ENCODE measurements at places on chromosomes 11 and 22. TPM values are rescaled to one million over a fixed set of nuclear protein-coding genes. Genes with fewer than 3 reads are reported as not detected.

Gene INS
- total RNA-seq: not detected

Gene IFITM2
- 72.5 TPM for total RNA-seq

Gene CSNK2A3
- 4.1 TPM for total RNA-seq

Gene TRIM6
- 0.66 TPM for total RNA-seq

Gene ATXN10
- total RNA-seq: 96.1 TPM

Gene CALCB
- total RNA-seq: not detected

Gene TUT1
- 12.6 TPM for total RNA-seq

Gene LMO2
- total RNA-seq: 23.0 TPM

Data from thoracic aorta endothelial cell (primary cell).